Activated CD4-positive, alpha-beta memory T cell treated with anti-CD3 and anti-CD28 coated beads, Interleukin-2, amount 10 ng/mL, durations not matched to agents 7 days and 5 days (primary cell): ENCODE measurements at places on chromosomes 3 and 15. TPM values are rescaled to one million over a fixed set of nuclear protein-coding genes. Genes with fewer than 3 reads are reported as not detected.

DNA sequence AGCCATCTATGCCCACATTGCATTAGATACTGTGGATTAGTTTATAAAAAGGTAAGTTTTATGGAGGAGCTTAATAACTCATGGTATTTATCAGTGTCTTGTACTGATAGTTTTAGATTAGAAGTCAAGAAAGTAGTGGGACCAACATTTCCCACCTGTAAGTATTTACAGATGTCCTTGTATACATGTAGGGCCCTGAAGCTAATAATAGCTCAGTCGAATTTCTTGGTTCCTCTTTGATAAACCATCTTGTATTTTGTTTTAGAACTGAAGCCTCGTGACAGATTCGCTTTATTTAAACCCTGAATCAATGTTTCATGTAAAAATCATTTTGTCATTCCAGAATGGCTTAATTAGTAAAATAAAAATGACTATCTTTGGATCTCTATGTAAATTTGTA, 73.4 kb downstream of the CRYBG3 start:
- no peak for DNase-seq

The CCDC191 gene
- total RNA-seq = 2.6 TPM

DNA sequence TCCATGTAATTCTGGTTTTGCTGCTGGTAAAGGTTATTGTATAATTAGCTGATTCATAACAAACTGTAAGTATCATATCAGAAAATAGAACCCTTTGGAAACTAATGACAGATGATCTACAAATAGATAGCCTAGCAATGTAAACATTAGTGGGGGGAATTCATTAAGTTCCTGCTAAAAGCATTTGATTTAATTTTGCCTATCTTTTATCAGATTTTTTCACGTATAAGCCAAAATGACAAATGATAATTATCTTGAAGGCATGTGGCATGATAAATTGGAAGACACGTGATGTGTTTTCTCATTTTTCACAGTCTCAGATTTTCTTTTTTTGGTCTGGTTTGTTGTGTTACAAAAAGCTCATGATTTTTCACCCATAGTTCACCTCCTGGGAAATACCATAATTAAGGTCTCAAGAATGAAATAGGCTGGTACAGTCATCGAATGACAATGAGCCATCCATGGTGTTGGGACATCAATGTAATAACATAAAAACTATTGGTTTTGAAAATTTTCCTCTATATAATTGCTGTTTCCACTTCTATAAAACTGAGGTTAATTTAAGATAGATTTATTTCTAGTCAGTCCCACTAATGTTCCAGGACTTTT, 325.9 kb upstream of the TBL1XR1 start:
- no peak for DNase-seq

- no peak for DNase-seq
These were observed 18.7 kb upstream of the GK5 start for GRCh38 chr3:142244056-142244455.

- DNase-seq = no peak
These were observed 60.7 kb upstream of the ALDH1A3 start for GRCh38 chr15:100818927-100819326.

The RBM6 gene
- 88.0 TPM for total RNA-seq

- DNase-seq = no peak
These were observed at the start of gene PRR20G for GRCh38 chr3:127287840-127288239. Gene PRR20G (minus strand): TSS chr3:127288046. CDS start chr3:127287365, 681 bp downstream.

DNA sequence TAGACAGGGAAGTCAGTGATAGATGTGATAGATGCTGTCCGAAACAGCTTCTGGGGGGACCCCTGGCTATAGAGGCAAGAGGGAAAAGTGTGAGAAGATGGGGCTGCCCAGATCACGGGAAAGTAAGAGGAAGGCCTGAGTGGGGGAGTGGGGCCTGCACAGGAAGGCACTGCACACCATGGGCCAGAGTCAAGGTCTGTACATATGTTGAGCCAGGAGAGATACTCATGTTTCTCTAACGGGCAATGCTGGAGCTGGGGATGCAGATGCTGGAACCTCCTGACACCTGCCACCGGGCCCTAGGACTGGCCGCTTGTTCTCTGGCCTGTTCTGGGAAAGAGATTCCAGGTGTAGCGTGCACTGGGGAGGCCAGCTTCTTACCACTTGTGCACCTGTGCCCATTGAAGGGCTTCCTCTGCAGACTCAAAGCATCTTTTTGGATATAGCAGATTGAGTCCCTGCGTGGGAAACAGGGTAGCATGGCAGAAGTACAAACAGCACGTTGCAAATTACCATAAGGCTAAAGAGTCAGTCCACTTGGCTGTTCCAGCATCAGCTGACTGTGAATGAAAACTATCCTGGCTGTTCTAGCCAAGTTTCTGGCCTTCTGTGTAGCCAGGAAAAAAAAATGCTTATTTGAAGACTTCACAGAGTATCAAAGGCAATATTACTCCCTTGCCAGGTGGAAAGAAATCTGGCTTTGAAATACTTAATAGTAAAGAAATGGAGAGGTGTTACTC, 77.1 kb upstream of the GSK3B start:
- DNase-seq = no peak

DNA sequence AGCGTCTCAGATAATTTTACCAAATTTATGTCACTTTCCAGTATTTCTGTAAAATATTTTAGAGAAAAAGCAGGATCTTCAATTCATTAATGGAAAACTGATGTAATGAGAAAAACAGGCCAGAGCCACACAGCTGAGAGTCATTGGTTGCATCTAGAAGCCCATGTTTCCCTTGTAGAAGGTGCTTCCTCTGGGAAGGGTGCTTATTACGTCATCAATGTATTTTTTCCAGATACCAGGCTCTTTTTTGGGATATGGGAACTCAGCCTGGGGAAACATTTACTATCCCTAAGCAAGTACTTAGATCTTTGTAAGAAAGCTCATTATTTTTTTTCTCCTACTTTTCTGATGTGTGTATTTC, 89.1 kb upstream of the PHLDB2 start:
- no peak for DNase-seq

The ARGFX gene
- total RNA-seq = not detected

- DNase-seq = no peak
These were observed 120.3 kb upstream of the PHLDB2 start for GRCh38 chr3:111738790-111739189.

DNA sequence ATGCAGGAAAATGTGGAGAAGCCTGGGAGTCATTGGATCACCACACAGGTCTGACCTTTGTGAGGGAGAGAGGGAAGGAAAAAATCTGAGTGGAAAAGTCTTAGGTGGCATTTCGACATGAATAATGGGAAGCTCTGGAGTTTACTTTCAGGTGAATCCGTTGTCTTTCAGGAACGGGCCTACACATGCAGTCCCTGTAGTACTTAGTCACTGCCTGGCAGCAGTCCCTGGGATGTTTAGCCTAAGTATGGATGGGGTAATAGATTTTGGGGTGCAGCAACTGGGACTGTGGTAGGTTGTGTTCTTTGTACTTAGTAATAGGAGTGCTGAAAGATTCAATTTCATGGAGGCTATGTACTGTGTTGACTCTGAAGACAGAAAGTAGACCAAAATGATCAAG, 227.5 kb upstream of the EPHA3 start:
- no peak for DNase-seq
